ENCODE measurements at places on chromosomes 11 and 22. TPM values are rescaled to one million over a fixed set of nuclear protein-coding genes. Genes with fewer than 3 reads are reported as not detected.

BATF2 gene
- polyA plus RNA-seq, result 0.76 TPM

RASSF10 gene
- polyA plus RNA-seq, result 11.0 TPM

GP1BB gene
- 50.5 TPM for polyA plus RNA-seq

DNA sequence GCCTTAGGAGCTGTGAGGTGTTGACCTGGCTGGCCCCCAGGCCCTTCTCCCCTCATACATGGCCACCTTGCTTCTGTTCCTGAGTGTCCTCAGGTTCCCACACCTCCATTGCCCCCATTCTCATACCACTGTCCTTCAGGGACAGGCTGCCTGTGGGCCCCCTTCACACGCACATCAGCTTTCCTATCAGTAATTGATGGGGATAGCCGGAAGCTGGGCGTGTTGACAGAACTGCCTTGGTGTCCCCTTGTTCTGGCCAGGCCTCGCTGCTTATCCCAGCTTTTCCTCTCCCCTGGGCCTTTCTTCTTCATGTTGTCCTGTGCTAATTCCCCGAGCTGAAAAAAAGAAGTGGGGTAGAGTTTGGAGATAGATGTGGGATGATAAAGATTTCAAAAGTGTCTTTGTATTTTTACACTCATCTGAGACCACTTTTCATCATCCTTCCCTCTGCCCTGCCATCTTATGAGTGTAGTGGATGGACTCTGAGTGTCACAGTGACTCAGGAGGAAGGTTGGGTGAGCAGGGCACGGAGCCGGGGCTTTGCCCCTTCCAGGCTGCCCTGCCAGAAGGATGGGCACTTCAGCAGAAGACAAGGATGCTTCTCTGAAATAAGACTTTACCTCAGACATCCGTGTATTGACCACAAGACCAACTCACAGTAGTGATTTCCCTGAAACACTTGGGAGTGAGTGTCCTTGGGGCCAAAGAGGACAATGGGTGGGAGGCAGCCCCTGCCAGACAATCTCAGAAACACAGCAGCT is 42.8 kb downstream of the MED15 start:
- H3K4me1 ChIP-seq, result peaks cover 48% of the 10 kb centered on the region
- H3K27me3 ChIP-seq, result no peaks in the 10 kb centered on the region
- H3K27ac ChIP-seq, result peak overlapping the region; percentile 89
- no peak overlapping the region for H3K4me3 ChIP-seq
- DNase-seq, result no peak

DNA sequence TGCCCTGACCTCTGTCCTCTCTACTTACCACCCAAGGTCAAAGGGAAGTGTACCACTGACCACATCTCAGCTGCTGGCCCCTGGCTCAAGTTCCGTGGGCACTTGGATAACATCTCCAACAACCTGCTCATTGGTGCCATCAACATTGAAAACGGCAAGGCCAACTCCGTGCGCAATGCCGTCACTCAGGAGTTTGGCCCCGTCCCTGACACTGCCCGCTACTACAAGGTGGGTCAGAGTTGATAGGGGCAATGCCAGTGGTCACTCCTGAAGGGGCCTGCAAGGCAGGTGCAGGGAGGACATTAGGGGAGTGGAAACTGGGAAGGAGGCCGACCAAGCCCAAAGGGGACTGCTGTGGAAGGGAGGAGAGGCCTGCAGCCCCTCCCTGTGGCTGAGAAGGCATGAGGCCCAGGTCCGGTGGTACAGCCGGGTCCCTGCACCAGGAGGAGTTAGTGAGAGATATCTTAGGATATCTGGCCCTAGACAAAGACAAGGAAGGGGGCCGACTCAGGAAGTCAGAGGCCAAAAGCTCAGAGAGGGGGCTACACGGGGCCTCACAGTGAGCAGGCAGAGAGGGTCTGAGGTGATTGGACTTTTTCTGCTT is 17.9 kb downstream of the POLR3H start:
- no peak overlapping the region for H3K4me3 ChIP-seq
- H3K27ac ChIP-seq, result peak overlapping the region; percentile 20
- H3K4me1 ChIP-seq, result peaks cover 36% of the 10 kb centered on the region
- no peak for DNase-seq
- peaks cover 89% of the 10 kb centered on the region for H3K36me3 ChIP-seq

- DNase-seq, result no peak
- no peaks in the 10 kb centered on the region for H3K27me3 ChIP-seq
- H3K4me1 ChIP-seq, result peaks cover 3% of the 10 kb centered on the region
- H3K36me3 ChIP-seq, result no peaks in the 10 kb centered on the region
- no peak overlapping the region for H3K4me3 ChIP-seq
Observed at GRCh38 chr11:17610085-17610894, 63.2 kb downstream of the OTOG start.

DNA sequence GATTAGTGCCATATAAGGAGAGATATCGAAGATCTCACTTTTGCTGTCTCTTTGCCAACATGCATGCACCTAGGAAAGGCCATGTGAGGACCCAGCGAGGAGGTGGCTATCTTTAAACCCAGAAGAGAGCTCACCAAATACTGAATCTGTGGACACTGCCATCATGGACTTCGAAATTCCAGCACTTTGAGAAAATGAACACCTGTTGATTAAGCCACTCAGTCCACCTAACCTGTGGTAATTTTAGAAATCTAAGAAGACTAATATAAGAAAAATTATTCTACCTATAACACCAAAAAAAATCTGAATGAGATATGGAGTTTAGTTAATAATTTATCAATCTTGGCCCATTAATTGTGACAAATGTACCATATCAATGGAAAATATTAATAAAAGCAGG is 193.6 kb upstream of the CARD18 start:
- H3K27me3 ChIP-seq, result no peaks in the 10 kb centered on the region
- H3K27ac ChIP-seq, result no peak overlapping the region
- H3K4me3 ChIP-seq, result no peak overlapping the region
- DNase-seq, result no peak
- no peaks in the 10 kb centered on the region for H3K4me1 ChIP-seq

- H3K4me3 ChIP-seq, result no peak overlapping the region
- H3K27me3 ChIP-seq, result no peaks in the 10 kb centered on the region
- no peak for DNase-seq
- H3K27ac ChIP-seq, result no peak overlapping the region
Observed at GRCh38 chr11:12363373-12363772, 14.0 kb upstream of the PARVA start.

GRCh38 chr11:34072041-34072440 is 20.5 kb downstream of the CAPRIN1 start:
- H3K4me3 ChIP-seq, result no peak overlapping the region
- no peaks in the 10 kb centered on the region for H3K27me3 ChIP-seq
- peaks cover 21% of the 10 kb centered on the region for H3K36me3 ChIP-seq
- no peak overlapping the region for H3K27ac ChIP-seq

- H3K36me3 ChIP-seq, result no peaks in the 10 kb centered on the region
- no peaks in the 10 kb centered on the region for H3K27me3 ChIP-seq
- no peak for DNase-seq
- peaks cover 18% of the 10 kb centered on the region for H3K4me1 ChIP-seq
- no peak overlapping the region for H3K4me3 ChIP-seq
- H3K27ac ChIP-seq, result no peak overlapping the region
Observed at GRCh38 chr11:131760091-131761061, 390.0 kb downstream of the NTM start.

GRCh38 chr11:34499719-34500500 is 13.7 kb downstream of the ELF5 start:
- H3K27me3 ChIP-seq, result no peaks in the 10 kb centered on the region
- H3K4me1 ChIP-seq, result peaks cover 10% of the 10 kb centered on the region
- H3K27ac ChIP-seq, result no peak overlapping the region
- H3K36me3 ChIP-seq, result no peaks in the 10 kb centered on the region
- DNase-seq, result no peak
- no peak overlapping the region for H3K4me3 ChIP-seq

- H3K36me3 ChIP-seq, result peaks cover 6% of the 10 kb centered on the region
- H3K4me3 ChIP-seq, result no peak overlapping the region
- H3K27ac ChIP-seq, result no peak overlapping the region
- H3K4me1 ChIP-seq, result no peaks in the 10 kb centered on the region
Observed at GRCh38 chr11:27385245-27385644, 22.2 kb upstream of the CCDC34 start.

All from spinal cord (tissue), 10 donors.